Endothelial cell of umbilical vein (primary cell): ENCODE measurements at places on chromosomes 3 and 15. TPM values are rescaled to one million over a fixed set of nuclear protein-coding genes. Genes with fewer than 3 reads are reported as not detected.

DNA sequence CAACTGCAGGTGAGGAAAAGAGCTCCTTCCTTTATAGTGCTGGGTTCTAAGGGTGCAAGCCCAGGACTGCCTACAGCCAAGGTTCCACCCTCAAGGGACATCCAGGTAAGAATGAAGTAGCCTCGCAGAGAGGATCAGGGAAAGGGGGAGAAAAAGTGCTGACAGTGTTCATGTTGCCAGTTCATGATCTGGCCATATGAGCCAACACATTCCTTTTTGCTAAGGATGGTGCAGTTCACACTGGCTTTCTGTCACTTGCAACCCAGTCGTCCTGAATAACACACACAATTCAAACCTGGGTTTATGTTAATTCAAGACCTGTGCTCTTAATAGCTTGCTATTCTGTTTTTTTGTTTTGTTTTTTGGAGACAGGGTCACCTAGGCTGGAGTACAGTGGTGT, 9.0 kb downstream of the CLN6 start:
- no peak for DNase-seq
- no peak overlapping the region for H3K27ac ChIP-seq
- no peaks in the 10 kb centered on the region for H3K36me3 ChIP-seq
- no peaks in the 10 kb centered on the region for H3K27me3 ChIP-seq
- H3K4me1 ChIP-seq: no peaks in the 10 kb centered on the region

The ELL3 gene
- total RNA-seq: 2.4 and 3.6 TPM in 2 replicates

GRCh38 chr3:139988472-139989156, 53.6 kb downstream of the CLSTN2 start:
- H3K36me3 ChIP-seq: no peaks in the 10 kb centered on the region
- no peak overlapping the region for H3K27ac ChIP-seq
- DNase-seq: no peak
- no peak overlapping the region for H3K4me3 ChIP-seq
- H3K27me3 ChIP-seq: no peaks in the 10 kb centered on the region

The CLRN1 gene
- total RNA-seq: not detected in 2 replicates

DNA sequence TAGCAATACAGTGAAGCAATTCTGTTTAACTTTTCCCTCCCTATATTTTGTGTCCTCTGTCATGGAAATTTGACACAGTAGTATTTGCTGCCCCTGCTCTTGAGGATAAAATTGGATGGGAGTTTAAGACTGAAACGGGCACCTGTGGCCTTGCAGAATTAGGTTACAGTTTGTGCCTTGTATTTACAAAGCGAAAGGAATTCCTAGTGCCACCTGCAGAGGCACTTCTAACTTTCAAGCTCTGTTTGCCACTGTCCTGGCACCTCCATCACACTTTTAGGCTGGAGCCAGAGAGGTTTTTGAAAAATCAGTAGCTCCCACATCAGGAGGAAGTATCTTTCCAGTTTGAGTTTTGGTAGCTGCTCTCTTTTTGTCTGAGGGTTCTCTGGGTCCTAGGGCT, 39.5 kb downstream of the CD86 start:
- no peaks in the 10 kb centered on the region for H3K36me3 ChIP-seq
- H3K27ac ChIP-seq: no peak overlapping the region
- no peak for DNase-seq
- H3K27me3 ChIP-seq: peaks cover under 1% of the 10 kb centered on the region

DNA sequence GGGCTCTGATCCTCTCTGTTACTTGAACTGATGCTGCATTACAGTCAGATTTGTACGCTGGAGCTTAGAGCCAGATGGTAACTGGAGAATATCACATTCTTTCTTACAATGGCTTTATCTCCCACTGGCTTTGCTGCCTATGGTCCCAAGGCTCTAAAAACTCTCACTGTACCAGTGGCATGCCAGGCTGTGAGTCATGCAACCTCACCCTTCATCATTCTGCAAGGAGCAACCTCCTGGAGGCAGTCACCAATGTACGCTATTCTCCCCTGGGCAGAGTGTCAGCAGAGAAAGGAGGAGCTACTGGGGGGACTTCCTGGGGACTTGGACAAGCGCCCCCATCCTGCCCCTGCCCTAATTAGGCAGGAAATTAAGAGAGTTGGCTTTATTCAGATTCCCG, 97.9 kb upstream of the EIF1B start:
- no peaks in the 10 kb centered on the region for H3K36me3 ChIP-seq
- H3K27ac ChIP-seq: no peak overlapping the region
- DNase-seq: no peak

- no peaks in the 10 kb centered on the region for H3K36me3 ChIP-seq
- H3K4me3 ChIP-seq: no peak overlapping the region
- H3K27ac ChIP-seq: no peak overlapping the region
- DNase-seq: no peak
Measured at GRCh38 chr3:64983583-64984359, 296.0 kb upstream of the ADAMTS9 start.

- peaks cover 3% of the 10 kb centered on the region for H3K27me3 ChIP-seq
- no peak for DNase-seq
- H3K4me3 ChIP-seq: no peak overlapping the region
- no peaks in the 10 kb centered on the region for H3K36me3 ChIP-seq
Measured at GRCh38 chr3:57017459-57017845, 43.0 kb upstream of the SPATA12 start.

DNA sequence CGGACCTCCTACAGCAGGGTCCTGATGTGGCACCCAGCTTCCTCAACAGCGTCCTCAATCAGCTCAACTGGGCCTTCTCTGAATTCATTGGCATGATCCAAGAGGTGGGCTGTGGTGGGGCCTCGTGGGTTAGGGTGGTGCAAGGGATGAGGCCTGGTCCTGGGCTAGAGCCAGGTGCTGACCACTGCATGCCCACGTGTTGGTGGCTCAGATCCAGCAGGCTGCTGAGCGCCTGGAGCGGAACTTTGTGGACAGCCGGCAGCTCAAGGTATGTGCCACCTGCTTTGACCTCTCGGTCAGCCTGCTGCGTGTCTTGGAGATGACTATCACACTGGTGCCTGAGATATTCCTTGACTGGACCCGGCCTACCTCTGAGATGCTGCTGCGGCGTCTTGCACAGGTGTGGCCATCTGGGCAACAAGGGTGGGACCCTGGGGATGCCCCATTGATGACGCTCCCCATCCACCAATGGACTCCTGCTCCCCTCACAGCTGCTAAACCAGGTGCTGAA, 3.8 kb downstream of the AMIGO3 start:
- H3K27ac ChIP-seq: no peak overlapping the region
- H3K4me3 ChIP-seq: no peak overlapping the region
- H3K4me1 ChIP-seq: peaks cover 7% of the 10 kb centered on the region
- no peak for DNase-seq

The KCNAB1 gene
- 11.7 TPM in 1 of 2 replicates, not detected in the other for total RNA-seq

The CFAP161 gene
- 0.65 TPM in 1 of 2 replicates, not detected in the other for total RNA-seq

DNA sequence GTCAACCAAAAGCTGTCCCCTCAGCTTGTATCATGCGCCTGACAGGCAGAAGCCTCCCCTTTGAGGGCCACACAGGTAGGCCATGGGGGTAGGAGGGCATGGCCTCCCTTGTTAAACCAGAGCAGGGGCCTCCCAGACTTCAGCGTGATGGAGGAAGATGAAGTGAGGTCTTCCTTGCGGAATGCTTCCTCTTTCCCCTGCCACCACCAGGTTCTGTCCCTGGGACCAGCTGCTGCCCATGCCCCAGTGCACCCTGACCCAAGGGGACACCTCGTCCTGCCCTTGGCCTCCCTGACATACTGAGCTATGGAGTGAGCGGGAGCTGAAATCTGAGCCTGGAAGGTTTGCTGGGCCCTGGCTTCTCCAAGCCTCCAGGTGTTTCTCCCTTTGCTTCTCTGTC, 26.7 kb downstream of the SSUH2 start:
- no peaks in the 10 kb centered on the region for H3K27me3 ChIP-seq
- no peak overlapping the region for H3K4me3 ChIP-seq
- DNase-seq: no peak

The LHFPL4 gene
- not detected in 2 replicates for total RNA-seq

- no peak overlapping the region for H3K4me3 ChIP-seq
- no peak for DNase-seq
- no peaks in the 10 kb centered on the region for H3K36me3 ChIP-seq
- no peaks in the 10 kb centered on the region for H3K4me1 ChIP-seq
- H3K27me3 ChIP-seq: no peaks in the 10 kb centered on the region
Measured at GRCh38 chr3:186352369-186352768, 9.7 kb downstream of the DGKG start.

The PPARG gene
- total RNA-seq: 1.3 and 1.5 TPM in 2 replicates

GRCh38 chr3:64082411-64082810, 59.1 kb upstream of the PSMD6 start:
- H3K4me3 ChIP-seq: no peak overlapping the region
- no peaks in the 10 kb centered on the region for H3K27me3 ChIP-seq
- DNase-seq: no peak
- no peaks in the 10 kb centered on the region for H3K36me3 ChIP-seq

The CYP8B1 gene
- total RNA-seq: not detected in 2 replicates

The FRMD4B gene
- 77.7 and 89.7 TPM in 2 replicates for total RNA-seq

DNA sequence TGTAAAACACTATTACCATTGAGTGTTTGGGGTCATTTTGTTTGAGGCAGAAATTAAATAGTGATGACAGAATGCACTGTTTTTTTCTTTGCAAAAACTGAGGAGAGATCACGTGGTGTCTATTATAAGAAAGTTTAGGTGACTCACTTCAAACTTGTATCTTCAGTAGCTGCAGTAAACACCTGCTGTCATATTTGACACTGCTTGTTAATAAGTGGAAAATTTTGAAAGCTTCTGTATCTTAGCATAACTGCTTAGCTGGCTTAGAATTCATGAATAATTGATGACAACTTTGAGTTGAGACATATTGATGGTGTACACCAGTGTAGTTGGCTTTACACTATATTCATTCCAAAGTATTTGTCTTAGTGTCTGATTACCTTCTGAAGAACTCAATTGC, 29.7 kb upstream of the MDFIC2 start:
- H3K27ac ChIP-seq: no peak overlapping the region

- H3K4me1 ChIP-seq: peaks cover 3% of the 10 kb centered on the region
- H3K27me3 ChIP-seq: no peaks in the 10 kb centered on the region
- no peak overlapping the region for H3K27ac ChIP-seq
- no peaks in the 10 kb centered on the region for H3K36me3 ChIP-seq
Measured at GRCh38 chr15:44282101-44282500, 6.4 kb upstream of the GOLM2 start.

The CIDEC gene
- total RNA-seq: not detected in 2 replicates

The PPP1R14D gene
- not detected in 2 replicates for total RNA-seq

DNA sequence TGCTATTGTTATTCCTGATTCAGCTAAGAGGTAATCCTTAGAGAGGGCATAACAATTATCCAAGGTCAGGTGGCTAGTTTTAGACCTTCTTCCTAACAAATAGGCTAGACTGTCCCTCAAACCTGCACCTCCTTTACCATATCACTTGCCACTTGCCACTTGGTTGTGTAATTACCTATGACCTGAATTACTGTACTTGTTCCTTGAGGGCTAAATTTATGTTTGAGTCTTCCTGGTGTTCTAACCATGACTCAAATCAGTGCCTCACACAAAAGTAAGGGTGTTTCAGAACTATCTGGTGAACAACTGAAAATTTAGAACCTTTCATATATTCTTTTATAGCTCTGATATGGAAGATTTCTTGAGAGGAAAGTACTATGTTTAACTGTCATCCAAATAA, 365.8 kb upstream of the SEMA6D start:
- peaks cover 14% of the 10 kb centered on the region for H3K4me1 ChIP-seq
- H3K27ac ChIP-seq: no peak overlapping the region
- no peaks in the 10 kb centered on the region for H3K27me3 ChIP-seq
- H3K36me3 ChIP-seq: no peaks in the 10 kb centered on the region
- no peak overlapping the region for H3K4me3 ChIP-seq
- DNase-seq: no peak

DNA sequence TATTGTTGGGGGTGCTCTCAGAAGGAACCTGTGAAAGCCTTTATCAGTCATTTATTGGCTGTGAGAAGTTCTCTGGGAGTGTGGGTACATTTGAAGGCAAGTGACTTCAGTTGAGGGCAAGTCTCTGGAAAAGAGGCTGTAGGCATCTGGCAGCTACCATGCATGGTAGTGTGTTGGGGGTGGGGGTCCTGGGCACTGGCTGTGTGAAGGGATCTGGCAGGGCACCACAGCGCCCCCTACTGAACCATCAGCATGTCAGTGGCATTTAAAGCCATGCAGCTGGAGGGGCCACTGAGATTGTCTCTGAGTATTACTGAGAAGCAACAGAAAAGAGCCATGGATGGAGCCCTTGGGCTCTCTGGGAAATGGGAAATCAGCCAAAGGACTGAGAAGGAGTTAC, 30.6 kb downstream of the CRTAP start:
- H3K4me1 ChIP-seq: peaks cover 3% of the 10 kb centered on the region
- H3K36me3 ChIP-seq: peaks cover 10% of the 10 kb centered on the region
- no peak overlapping the region for H3K4me3 ChIP-seq
- no peak overlapping the region for H3K27ac ChIP-seq
- H3K27me3 ChIP-seq: no peaks in the 10 kb centered on the region
- DNase-seq: no peak

DNA sequence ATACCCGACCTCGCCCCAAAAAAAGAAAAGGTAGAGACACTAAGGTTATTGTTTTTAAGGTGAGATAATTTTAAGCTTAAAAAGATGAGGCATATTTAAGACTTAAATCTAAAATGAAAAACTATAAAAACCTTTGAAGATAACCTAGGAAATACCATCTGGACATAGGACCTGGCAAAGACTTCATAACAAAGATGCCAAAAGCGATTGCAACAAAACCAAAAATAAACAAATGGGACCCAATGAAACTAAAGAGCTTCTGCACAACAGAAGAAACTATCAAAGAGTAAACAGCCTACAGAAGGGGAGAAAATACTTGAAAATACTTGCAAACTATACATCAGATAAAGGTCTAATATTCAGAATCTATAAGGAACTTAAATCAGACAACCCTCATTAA, 80.9 kb downstream of the TMCC1 start:
- H3K27ac ChIP-seq: no peak overlapping the region
- no peaks in the 10 kb centered on the region for H3K36me3 ChIP-seq
- no peak for DNase-seq
- H3K4me1 ChIP-seq: peaks cover 7% of the 10 kb centered on the region
- no peaks in the 10 kb centered on the region for H3K27me3 ChIP-seq

DNA sequence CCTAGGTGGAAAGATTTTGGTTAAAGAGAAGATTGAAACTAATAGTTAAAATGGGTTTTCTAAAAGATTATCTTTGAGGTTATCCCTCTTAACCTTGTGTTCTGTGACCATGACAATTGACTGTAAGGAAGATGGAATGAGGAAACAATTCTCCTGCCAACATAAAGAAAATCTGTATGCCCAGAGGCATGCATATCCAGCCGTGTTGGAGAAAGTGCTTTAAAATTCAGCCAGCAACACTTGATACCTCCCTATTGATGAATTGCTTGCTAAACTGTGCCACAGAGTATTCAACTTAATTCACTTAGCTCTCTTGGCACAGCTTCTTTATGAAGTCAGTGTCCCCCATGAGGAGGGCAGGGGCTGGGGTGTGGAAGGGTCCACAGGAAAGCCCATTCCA, 203.5 kb downstream of the UBE2E2 start:
- no peaks in the 10 kb centered on the region for H3K36me3 ChIP-seq
- H3K4me3 ChIP-seq: no peak overlapping the region
- DNase-seq: no peak
- H3K27ac ChIP-seq: no peak overlapping the region
- H3K4me1 ChIP-seq: no peaks in the 10 kb centered on the region
- no peaks in the 10 kb centered on the region for H3K27me3 ChIP-seq

- DNase-seq: no peak
- H3K36me3 ChIP-seq: no peaks in the 10 kb centered on the region
- no peak overlapping the region for H3K27ac ChIP-seq
- no peaks in the 10 kb centered on the region for H3K27me3 ChIP-seq
Measured at GRCh38 chr3:152177757-152178156, 91.0 kb upstream of the MBNL1 start.

The ACSBG1 gene
- not detected in 2 replicates for total RNA-seq

GRCh38 chr15:84979651-84980050, 2.0 kb upstream of the PDE8A start:
- DNase-seq: no peak
- H3K27ac ChIP-seq: no peak overlapping the region
- no peaks in the 10 kb centered on the region for H3K27me3 ChIP-seq
- H3K4me1 ChIP-seq: peaks cover 16% of the 10 kb centered on the region
- no peak overlapping the region for H3K4me3 ChIP-seq
- H3K36me3 ChIP-seq: no peaks in the 10 kb centered on the region

The FANCD2 gene
- 23.4 and 26.8 TPM in 2 replicates for total RNA-seq
